ENCODE measurements at places on chromosomes 1 and 21.

DNA sequence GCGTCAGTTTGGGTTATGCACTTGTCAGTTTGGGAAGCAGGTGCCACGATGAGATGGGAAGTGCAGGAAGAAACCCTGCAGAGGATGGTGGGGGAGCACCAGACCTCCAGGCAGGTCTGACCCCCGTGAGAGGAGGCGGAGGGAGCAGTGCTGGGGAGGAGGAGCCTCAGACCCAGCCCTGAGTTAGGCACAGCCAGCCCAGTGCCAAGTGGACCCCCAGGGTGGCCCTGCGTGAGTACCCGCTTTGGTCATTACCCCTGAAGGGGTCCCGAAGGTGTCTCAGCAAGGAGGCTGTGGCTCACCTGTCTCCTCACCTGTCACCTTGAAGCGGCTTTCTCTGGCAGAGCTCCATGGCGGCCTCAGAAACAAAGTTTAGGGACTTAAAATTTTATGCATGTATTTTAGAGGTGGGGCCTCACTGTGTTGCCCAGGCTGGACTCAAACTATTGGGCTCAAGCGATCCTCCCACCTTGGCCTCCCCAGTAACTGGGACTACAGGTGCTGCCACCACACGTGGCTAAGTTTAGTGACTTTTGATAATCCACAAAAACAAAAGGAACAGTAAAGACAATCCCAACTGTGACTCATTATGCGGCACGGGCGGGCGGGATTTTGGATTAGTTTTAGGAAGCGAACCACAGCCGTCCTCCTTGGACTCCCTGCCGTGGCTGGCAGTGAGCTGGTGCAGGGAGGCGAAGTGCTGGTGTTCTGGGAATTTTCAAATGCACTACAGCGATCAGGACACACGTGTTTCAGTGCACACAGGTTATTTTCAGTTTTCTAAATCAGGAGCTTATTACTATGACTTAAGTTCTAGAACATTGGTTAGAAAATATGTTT, 4.7 kb downstream of the AGPAT3 start:
- H3K27me3 ChIP-seq: no peaks in the 10 kb centered on the region
- H3K4me3 ChIP-seq: no peak overlapping the region
- no peak for ATAC-seq
- no peaks in the 10 kb centered on the region for H3K36me3 ChIP-seq

GRCh38 chr1:27889506-27889905, 17.2 kb downstream of the THEMIS2 start:
- H3K27me3 ChIP-seq: no peaks in the 10 kb centered on the region
- H3K36me3 ChIP-seq: peaks cover 5% of the 10 kb centered on the region
- H3K4me1 ChIP-seq: no peaks in the 10 kb centered on the region

- peaks cover 71% of the 10 kb centered on the region for H3K4me1 ChIP-seq
- peak overlapping the region; percentile 86 for H3K27ac ChIP-seq
- H3K36me3 ChIP-seq: no peaks in the 10 kb centered on the region
These were observed 736 bp downstream of the KCNC4 start for GRCh38 chr1:110210604-110211495.

DNA sequence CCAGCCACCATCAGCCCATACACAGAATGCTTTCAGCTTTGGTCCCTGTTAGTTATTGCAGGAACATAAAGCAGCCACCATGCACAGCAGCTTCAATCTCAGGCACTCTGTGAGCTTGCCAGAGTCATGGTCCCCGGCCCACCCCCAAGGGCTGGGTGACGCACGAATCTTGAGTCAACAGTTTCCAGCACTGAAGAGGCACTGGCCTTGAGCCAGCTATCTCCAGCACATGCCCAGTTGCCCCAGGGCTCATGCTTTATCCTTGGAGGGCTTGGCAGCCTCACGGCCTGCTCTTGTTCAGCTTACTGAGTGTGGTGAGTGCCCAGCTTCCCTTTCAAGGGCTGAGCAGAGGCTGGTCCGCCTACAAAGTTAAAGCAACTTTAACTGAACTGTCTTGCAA, 200.7 kb upstream of the RAB4A start:
- ATAC-seq: peak; percentile 77
- no peaks in the 10 kb centered on the region for H3K4me1 ChIP-seq
- H3K27ac ChIP-seq: peak overlapping the region; percentile 36
- no peaks in the 10 kb centered on the region for H3K27me3 ChIP-seq

GRCh38 chr1:204975568-204976235, 67.3 kb upstream of the CNTN2 start:
- H3K27me3 ChIP-seq: no peaks in the 10 kb centered on the region
- H3K27ac ChIP-seq: no peak overlapping the region
- H3K4me1 ChIP-seq: no peaks in the 10 kb centered on the region
- ATAC-seq: peak; percentile 60
- no peaks in the 10 kb centered on the region for H3K36me3 ChIP-seq

DNA sequence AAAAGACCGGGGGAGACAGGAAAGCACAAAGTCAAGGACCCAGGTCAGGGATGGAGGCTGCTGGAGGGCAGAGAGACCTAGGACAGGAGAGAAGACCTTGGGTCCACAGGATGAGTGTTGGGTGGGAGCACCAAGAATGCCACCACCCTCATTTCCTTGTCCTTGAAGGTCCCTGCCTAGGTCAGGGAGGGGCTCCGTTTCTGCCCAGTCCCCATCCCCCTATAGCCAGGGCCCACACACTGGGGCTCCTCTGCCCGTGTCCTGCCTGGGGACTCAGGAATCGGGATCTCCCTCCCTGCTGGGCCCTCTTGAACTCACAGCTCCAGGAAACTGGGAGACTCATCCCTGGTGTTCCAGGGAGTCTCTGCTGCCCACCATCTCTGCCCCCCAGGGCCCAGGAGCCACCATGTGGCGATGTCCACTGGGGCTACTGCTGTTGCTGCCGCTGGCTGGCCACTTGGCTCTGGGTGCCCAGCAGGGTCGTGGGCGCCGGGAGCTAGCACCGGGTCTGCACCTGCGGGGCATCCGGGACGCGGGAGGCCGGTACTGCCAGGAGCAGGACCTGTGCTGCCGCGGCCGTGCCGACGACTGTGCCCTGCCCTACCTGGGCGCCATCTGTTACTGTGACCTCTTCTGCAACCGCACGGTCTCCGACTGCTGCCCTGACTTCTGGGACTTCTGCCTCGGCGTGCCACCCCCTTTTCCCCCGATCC, 584 bp downstream of the TINAGL1 start:
- no peaks in the 10 kb centered on the region for H3K36me3 ChIP-seq
- no peaks in the 10 kb centered on the region for H3K4me1 ChIP-seq
- peak overlapping the region; percentile 71 for H3K4me3 ChIP-seq
- no peak for ATAC-seq

DNA sequence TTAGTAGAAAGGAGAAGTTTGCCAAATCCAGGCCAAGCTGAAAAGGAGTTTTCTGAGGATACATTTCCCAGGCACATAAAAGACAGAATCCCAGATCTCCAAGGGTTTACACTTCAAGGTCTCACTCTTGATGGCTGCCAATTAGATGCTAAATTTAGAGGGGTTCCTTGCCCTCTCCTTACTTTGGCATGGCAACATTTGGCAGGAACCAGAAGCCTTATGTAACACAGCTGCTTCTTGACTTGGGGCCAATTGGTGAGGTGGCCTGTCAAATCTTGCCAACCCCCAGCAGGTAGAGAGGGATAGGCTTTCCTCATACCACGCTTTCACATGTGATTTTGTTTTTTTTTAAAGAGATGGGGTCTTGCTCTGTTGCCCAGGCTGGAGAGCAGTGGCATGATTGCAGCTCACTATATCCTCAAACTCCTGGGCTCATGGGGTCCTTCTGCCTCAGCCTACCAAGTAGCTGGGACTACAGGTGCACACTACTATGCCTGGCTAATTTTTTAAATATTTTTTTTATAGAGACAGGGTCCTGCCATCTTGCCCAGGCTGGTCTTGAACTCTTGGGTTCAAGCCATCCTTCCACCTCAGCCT, 25.2 kb upstream of the NKAIN1 start:
- no peaks in the 10 kb centered on the region for H3K27me3 ChIP-seq
- no peak for ATAC-seq
- peaks cover 7% of the 10 kb centered on the region for H3K4me1 ChIP-seq
- H3K36me3 ChIP-seq: peaks cover 2% of the 10 kb centered on the region

- no peaks in the 10 kb centered on the region for H3K27me3 ChIP-seq
- ATAC-seq: no peak
- H3K27ac ChIP-seq: no peak overlapping the region
- H3K4me1 ChIP-seq: no peaks in the 10 kb centered on the region
- no peak overlapping the region for H3K4me3 ChIP-seq
These were observed 131.3 kb downstream of the PEX14 start for GRCh38 chr1:10606064-10606463.

DNA sequence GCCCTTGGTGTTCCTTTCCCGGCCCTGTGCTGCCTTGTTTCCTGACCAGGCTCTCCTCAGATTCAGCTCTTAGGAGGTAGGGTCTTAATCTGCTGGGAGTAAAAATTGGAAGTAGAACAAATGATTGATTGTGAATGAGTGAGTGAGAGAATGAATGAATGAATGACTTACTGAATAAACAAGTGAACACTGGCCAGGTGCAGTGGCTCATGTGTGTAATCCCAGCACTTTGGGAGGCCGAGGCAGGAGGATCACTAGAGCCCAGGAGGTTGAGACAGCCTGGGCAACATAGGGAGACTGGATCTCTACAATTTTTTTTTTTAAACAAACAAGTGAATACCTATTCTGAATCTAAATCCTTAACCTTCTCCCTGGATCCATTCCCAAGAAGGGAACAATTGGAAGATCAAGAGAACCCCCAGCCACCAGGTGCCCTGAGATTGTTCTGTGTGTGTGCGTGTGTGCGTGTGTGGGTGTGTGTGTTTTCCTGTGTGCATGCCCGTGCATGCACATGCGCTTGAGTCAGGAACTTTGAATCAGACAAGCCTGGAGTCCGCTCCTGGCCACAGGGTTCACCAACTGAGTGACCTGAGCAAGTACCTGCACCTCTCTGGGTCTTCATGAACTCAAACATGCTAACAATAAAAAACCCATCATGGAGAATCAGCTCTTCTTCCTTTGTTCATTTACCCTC, 24.3 kb upstream of the CITED4 start:
- H3K27ac ChIP-seq: no peak overlapping the region
- peaks cover 32% of the 10 kb centered on the region for H3K27me3 ChIP-seq
- no peaks in the 10 kb centered on the region for H3K36me3 ChIP-seq
- ATAC-seq: no peak

DNA sequence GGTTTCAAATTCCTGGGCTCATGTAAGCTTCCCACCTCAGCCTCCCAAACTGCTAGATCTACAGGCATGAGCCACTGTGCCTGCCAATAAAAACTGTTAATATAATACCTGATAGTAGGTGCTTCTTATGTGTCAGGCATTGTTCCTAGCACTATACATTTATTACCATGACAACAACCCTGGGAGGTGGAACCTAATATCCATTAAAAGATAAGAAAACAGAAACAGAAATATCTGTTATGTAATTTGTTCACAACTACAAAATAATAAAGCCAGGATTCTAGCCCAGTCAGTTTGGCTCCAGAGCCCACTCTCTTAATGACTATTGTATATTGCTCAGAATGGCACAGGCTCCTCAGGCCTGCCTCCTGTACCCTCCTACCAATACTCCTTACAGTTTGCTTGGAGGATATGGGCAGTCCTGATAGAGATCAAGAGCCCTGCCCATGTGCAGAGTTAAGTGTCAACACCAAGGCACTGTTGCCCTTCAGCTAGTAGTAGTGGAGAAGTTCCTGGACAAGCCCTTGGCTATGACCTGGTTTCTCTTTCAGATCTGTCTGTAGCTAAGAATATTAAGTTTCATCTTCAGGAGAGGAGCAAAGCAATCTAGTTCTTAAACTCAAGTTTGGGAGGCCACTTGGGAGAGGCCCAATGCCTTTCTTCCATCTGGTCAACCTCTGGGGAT, 22.4 kb downstream of the RPL5 start:
- H3K36me3 ChIP-seq: no peaks in the 10 kb centered on the region
- ATAC-seq: no peak
- H3K4me3 ChIP-seq: no peak overlapping the region
- H3K27ac ChIP-seq: no peak overlapping the region
- no peaks in the 10 kb centered on the region for H3K4me1 ChIP-seq

DNA sequence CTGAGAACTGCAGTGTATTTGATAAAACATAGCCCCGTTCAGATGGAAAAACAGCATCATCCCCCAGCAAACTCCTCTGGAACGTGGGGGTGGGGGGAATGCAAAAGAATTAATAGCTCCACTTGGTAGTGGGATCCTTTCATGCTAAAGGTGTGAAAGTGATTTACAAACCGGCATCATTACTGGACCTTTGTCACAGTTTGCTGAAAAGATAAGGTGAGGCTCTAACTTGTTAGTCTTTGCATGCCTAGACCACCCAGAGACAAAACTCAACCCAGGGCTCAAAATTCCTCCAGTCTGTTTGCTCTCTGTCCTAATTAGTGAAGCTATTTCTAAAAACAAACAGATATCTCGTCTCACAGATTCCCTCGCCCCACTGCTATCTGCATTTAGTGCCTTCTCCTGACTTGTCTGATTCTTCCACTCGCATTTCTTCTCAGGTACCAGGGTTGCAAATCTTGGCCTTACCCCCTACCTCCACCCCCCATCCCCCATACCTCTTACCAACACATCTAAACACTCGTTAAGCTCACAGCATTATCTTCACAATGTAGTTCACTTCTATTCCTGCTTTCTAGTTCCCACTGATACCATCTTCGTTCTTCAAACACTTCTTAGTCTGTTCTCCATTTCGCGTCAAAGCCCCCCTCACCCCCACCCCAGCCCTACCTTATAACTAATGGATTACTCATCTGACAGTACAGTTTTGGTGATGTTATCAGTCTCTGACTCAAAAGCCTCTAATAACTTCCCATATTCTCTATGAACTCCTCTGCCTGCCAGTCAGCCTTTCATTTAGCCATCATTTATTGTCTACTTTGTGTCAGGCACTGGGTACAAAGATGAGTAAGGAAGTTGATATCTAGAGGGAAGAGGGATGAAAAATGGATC, 11.8 kb downstream of the IER5 start:
- ATAC-seq: no peak
- H3K4me3 ChIP-seq: no peak overlapping the region
- no peak overlapping the region for H3K27ac ChIP-seq
- H3K4me1 ChIP-seq: peaks cover 7% of the 10 kb centered on the region
- H3K36me3 ChIP-seq: no peaks in the 10 kb centered on the region
- no peaks in the 10 kb centered on the region for H3K27me3 ChIP-seq

- ATAC-seq: peak; percentile 77
- no peaks in the 10 kb centered on the region for H3K27me3 ChIP-seq
- H3K4me3 ChIP-seq: no peak overlapping the region
- H3K36me3 ChIP-seq: no peaks in the 10 kb centered on the region
- H3K27ac ChIP-seq: peak overlapping the region; percentile 95
These were observed 7.3 kb downstream of the SH3BGRL3 start for GRCh38 chr1:26287033-26287711.

- H3K4me1 ChIP-seq: no peaks in the 10 kb centered on the region
- H3K27ac ChIP-seq: no peak overlapping the region
- no peaks in the 10 kb centered on the region for H3K36me3 ChIP-seq
- no peak overlapping the region for H3K4me3 ChIP-seq
These were observed 17.5 kb upstream of the LAMTOR5 start for GRCh38 chr1:110424699-110425611.

- H3K4me1 ChIP-seq: no peaks in the 10 kb centered on the region
- H3K27me3 ChIP-seq: peaks cover 3% of the 10 kb centered on the region
- no peak overlapping the region for H3K27ac ChIP-seq
These were observed 27.7 kb upstream of the LY9 start for GRCh38 chr1:160768295-160768657.

DNA sequence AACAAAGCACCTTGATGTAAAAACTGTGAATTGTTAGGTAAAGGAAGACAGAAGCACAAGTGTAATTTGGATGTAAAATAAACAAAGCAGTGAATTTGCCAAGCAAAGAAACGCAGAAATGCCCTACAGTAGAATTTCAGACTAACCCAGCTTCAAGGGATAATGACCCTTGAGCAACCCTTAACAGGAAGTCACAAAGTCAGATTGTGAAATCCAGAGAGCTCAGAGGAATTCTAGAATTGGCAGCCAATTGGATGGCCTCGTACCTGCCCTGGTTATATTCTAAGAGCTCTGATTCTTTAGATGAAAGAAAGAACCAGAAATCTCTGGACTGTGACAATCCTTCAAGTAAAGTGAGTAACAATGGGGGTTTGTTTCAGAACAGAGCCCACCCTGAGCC, 152.7 kb upstream of the CHRM3 start:
- H3K27me3 ChIP-seq: no peaks in the 10 kb centered on the region
- no peak overlapping the region for H3K4me3 ChIP-seq
- H3K4me1 ChIP-seq: no peaks in the 10 kb centered on the region
- H3K27ac ChIP-seq: no peak overlapping the region
